Amygdala (tissue), 56 donors: ENCODE measurements at places on chromosomes 11 and 22.
A peak's percentile ranks its signal among the peaks of the same experiment; 100 is the strongest.

DNA sequence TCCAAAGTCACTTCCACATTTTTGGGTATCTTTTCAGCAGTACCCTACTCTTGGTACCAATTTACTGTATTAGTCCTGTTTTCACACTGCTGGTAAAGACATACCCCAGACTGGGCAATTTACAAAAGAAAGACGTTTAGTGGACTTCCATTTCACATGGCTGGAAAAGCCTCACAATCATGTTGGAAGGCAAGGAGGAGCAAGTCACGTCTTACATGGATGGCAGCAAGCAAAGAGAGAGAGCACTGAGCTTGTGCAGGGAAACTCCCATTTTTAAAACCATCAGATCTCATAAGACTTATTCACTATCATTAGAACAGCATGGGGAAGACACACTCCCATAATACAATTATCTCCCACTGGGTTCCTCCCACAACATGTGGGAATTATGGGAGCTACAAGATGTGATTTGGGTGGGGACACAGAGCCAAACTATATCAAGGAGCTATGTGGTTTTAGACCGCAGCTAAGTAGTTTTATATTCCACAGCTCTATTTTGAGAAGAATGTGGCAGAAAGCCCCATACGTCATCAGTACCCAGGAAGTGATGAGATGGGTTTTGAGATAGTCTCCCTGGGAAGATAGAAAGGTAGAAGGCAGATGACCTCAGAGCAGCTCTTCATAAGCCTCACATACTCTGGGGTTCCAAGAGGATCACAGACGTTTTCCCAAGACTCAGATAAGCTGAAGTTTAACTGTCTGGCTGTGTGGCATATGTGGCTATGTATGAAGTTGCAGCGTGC lies 96.3 kb downstream of the APIP start:
- DNase-seq, result no peak

- DNase-seq, result no peak
These were observed 4.1 kb downstream of the TMEM80 start for GRCh38 chr11:699753-700152.

DNA sequence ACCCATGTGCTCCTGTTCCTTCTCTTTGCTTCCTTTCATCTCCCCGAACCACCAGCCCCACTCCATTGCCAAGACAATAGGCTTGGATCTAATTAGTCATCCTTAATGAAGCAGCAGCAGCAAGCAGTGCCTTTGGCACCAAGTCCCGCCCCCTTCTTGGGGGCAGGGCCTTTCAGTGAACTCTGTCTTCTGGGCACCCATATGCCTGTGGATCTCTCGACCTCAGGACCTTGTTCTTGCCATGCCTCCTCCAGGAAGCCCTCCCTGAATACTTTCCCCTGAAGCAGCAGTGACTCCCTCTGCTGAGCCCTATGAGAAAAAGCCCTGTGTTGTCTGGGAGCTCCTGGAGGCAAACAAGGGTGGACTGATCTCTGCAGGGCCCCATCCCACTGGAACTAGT lies 32.1 kb downstream of the ARHGEF17 start:
- DNase-seq, result no peak

GRCh38 chr11:26087120-26087935 lies 244.6 kb upstream of the ANO3 start:
- DNase-seq, result no peak

GRCh38 chr11:95923728-95924413 lies at the start of gene MTMR2:
Gene MTMR2 (minus strand): TSS chr11:95924107. CDS start chr11:95923954, 153 bp downstream.
- peak; percentile 79 for DNase-seq

- DNase-seq, result no peak
These were observed 19.1 kb downstream of the SMIM38 start for GRCh38 chr11:69174841-69175240.

- DNase-seq, result no peak
These were observed 176.7 kb upstream of the NCAM1 start for GRCh38 chr11:112784323-112785073.

DNA sequence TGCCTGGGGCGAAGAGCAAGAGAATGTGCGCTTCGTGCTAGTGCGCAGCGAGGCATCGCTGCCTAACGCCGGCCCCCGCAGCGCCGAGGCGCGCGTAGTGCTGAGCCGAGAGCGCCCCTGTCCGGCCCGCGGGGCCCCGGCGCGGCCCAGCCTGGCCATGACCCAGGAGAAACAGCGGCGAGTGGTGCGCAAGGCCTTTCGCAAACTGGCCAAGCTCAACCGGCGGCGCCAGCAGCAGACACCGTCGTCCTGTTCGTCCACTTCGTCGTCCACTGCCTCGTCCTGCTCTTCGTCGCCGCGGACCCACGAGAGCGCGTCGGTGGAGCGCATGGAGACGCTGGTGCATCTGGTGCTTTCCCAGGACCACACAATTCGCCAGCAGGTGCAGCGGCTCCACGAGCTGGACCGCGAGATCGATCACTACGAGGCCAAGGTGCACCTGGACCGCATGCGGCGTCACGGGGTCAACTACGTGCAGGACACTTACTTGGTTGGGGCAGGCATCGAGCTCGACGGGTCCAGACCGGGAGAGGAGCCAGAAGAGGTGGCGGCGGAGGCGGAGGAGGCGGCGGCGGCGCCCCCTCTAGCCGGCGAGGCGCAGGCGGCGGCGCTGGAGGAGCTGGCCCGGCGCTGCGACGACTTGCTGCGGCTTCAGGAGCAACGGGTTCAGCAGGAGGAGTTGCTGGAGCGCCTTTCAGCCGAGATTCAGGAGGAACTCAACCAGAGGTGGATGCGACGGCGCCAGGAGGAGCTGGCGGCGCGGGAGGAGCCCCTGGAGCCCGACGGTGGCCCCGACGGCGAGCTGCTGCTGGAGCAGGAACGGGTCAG lies 1.0 kb downstream of the RASSF10 start:
- no peak for DNase-seq

- DNase-seq, result no peak
These were observed 66.2 kb downstream of the THAP12 start for GRCh38 chr11:76314741-76315090.

DNA sequence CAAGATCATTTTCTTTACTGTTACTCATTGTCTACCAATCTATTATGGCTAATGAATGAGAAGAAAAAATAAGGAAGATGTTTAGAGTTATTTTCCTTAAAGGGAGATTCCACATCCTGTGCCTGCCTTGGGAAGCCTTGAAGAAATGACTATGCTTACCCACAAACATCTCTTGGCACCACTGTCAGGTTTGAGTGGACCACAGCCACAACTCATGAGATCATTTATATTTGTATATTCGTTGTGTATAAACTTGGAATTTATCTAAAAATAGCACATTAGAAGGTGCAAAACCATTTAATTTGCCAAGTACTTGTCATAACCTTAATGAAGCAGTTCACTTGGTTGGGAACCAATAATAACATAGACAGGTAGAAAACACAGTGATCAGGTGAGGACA lies 740.8 kb downstream of the DLG2 start:
- no peak for DNase-seq

- DNase-seq, result no peak
These were observed 13.5 kb downstream of the SCN3B start for GRCh38 chr11:123640677-123641494.
